Left ventricle myocardium inferior (tissue), 1 donor: ENCODE measurements at places on chromosomes 1 and 21.
A peak's percentile ranks its signal among the peaks of the same experiment; 100 is the strongest.

DNA sequence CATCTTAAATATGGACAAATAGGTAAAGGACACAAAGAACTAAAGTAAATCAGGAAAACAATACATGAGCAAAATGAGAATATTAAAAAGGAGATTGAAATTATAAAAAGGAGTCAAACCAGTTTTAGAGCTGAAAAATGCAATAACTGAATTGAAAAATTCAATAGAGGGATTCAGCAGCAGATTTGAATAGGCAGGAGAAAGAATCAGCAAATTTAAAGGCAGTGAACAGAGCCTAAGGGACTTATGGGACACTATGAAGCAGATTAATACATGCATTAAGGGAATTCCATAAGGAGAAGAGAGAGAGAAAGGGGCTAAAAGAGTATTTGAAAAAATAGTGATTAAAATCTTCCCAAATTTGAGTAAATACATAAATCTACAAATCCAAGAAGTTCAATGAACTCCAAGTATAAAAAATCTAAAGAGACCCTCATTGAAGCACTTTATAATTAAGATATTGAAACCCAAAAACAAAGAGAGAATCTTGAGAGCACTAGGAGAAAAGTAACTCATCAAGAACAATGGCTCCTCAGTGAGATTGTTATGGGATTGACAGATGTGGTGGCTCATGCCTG is 2.9 kb downstream of the CFAP107 start:
- DNase-seq: no peak

DNA sequence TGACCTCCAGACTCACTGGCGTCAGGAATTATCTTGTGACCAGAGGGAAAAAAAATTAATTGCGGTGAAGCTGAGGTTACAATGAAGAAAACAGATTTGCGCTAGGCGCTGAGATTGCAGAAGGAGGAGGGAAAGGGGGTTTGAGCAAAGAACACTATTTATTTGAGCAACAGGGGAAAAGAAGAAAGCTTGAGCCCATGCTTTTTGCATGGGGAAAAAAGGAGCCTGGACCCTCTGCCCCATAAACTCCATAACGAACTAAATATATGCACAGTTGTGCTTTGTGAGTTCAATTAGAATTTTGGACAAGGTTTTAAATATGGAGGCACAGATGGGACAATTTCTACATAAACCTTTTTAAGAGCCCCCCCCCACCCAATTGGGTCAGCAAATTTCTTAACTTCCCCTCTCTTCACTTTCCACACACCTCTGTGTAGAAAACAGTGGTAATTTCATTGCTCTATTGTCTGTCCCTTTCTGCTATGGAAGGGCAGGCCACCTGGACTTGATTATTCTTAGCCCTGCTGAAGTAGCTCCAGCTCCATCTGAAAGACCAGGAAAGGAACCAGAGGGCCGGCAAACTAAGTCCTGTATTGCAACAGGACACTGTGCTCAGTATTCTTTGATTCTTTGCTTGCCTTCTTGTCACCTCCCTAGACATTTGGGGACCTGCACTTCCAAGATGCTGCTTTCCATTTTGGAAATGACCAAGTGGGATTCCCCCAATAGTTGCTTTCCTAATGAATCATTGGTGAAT is 862 bp upstream of the ID3 start:
- DNase-seq: no peak

DNA sequence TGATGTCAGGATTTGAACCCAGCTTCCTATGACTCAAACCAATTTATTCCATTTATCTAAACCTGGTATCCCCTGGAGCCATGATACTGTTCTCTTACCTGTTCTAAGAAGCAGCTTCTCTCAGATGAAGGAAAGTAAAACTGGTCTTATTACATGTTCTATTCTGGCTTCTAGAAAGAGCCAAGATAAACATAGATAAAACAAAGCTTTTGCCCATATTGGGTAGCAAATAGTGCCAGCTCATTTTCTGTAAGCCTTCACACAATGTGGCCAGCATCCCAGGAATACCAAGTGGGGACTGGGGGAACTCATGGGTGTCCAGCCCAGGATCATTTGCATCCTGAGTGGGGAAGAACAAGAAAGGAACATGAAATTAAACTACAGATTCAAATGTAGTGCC is 53.5 kb upstream of the EPHA8 start:
- DNase-seq: no peak

DNA sequence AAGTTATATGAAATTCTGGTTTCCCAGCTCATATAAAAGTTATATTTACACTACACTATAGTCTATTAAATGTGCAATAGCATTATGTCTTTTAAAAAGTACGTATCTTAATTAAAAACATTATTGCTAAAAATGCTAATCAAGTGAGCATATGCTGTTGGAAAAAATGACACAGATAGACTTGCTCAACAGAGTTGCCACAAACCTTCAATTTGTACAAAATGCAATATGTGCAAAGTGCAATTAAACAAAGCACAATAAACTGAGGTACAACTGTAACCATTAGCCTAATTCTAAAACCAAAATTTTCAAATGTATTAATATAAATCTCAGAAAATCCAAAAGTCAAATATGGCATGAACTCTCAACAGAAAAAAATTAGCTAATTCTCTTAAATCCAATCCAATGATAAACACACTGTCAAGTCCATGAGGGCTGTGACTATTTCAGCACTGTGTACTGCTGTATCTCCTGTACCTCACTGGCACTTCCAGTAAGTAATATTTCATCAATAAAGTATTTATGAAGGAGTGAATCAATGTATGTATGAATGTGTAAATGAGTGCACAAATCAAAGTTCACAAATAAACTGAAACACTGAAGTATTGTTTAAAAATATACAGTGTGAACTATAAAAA is 116.3 kb downstream of the AKT3 start:
- DNase-seq: no peak

GRCh38 chr1:147099192-147099591 is 73.1 kb downstream of the PRKAB2 start:
- DNase-seq: no peak

DNA sequence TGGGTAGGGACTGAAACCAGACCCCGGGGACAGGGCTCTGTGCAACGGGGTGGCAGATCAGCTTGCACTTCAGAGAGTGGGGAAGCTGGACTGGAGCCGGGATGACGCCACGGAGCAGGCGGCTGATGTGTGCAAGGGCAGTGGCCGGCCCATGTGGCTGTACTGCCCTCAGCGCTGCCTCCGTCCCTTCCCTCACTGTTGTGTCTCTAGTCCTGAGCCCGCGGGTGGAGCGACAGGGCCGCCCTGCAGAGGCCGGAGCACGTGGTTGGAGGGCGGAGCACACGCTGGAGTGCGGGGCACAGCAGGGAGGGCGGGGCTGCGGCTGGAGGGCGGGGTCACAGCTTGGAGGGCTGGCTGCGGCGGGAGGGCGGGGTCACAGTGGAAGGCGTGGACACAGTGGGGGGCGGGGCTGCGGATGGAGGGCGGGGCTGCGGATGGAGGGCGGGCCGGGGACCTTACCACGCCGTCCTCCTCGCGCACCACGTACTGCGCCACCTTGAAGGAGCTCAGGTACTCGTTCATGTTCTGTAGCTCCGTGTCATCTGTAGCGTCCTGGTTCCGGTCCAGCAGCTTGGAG is 52.4 kb downstream of the CHD5 start:
- peak; percentile 72 for DNase-seq

GRCh38 chr21:17416139-17416538 is 96.7 kb upstream of the CXADR start:
- DNase-seq: no peak

DNA sequence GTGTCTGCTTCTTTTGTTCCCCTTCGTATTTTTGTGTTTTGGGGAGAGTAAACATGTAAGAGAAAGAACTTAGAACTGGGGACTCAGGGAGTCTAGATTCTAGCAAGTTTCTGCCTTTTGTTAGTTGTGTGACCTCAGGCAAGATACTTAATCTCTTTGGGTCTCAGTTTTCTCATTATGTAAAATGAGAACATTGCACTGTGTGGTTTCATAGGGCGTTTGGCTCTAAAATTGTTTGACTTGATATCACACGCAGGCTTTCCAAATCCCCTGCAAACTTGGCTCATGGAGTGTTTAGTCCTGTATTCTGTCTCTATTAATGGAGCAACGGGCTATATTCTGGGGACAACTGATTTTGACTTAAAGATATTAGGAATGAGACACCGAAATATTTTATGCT is 57.7 kb downstream of the NTNG1 start:
- DNase-seq: no peak

DNA sequence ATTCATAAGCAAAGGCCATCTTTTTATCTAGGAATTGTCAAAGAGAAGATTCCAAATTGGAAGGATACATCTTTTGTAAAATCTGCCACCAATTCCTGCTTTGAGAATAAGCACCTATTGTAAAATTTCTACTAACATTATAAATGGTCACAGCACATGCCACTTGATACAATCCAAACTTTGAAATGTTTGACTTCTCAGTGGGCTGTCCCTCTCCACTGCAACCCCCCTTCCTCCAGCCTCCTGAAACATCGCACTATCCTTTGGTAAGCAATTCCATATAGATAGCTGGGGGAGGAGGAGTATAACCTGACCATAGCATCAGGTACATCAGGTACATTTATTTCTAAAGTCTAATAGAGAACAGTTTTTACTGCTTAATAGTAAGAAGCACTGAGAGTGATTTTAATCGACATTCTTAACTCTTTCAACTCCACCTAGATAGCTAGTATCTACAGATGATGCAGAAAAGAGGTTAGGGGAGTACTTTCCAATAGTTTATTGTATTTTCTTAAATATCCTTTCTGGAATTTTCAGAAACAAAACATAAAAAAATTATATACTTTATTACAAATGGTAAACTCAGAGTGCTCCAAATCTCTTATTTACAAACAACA is 2.9 kb downstream of the JUN start:
- no peak for DNase-seq

DNA sequence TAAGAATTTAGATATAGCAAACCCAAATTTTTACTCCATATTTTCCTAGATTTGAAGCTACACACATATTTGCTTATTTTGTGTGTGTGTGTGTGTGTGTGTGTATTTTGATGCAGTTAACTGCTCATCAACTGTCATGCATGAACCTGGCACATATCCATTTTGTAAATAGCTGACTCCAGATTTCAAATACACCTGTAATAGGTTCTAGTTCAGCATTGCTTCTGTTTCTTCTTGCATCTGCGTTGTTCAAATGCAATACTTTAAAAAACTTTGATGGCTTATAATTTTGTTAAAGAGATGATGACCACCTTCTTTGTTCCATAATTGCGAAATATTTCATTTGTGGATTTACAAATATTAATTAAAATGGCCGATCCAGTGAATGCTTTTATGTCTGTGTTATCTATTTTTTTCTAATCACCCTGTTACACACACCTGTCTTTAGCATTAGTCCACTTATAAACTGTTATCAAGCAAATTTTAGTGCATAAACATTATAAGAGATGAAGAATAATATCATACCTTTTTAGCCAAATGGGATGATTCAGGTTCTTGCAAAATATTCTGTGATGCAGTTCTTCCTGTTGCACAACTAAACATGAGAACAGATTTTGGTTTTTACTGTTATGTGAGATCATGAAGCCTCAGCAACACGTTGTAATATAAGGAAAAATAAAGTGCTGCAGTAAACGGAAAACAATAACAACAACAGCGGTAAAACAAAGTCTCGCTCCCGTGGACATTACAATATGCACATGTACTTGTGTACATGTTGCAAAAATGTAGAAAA is 12.7 kb upstream of the S100A11 start:
- no peak for DNase-seq

DNA sequence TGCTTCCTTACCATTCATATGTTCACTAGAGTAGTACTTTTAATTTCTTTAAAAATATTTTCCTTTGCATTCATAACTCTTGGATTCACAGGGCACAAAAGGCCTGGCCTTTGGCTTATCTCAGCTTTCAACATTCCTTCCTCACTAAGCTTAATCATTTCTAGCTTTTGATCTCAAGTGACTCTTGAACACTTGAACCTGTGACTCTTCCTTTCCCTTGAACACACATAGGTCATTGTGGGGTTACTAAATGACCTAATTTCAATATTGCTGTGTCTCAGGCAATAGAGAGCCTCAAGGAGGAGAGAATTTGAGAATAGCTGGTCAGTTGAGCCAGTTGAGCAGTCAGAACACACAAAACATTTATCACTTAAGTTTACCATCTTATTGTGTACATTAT is 49.9 kb downstream of the COL11A1 start:
- no peak for DNase-seq

DNA sequence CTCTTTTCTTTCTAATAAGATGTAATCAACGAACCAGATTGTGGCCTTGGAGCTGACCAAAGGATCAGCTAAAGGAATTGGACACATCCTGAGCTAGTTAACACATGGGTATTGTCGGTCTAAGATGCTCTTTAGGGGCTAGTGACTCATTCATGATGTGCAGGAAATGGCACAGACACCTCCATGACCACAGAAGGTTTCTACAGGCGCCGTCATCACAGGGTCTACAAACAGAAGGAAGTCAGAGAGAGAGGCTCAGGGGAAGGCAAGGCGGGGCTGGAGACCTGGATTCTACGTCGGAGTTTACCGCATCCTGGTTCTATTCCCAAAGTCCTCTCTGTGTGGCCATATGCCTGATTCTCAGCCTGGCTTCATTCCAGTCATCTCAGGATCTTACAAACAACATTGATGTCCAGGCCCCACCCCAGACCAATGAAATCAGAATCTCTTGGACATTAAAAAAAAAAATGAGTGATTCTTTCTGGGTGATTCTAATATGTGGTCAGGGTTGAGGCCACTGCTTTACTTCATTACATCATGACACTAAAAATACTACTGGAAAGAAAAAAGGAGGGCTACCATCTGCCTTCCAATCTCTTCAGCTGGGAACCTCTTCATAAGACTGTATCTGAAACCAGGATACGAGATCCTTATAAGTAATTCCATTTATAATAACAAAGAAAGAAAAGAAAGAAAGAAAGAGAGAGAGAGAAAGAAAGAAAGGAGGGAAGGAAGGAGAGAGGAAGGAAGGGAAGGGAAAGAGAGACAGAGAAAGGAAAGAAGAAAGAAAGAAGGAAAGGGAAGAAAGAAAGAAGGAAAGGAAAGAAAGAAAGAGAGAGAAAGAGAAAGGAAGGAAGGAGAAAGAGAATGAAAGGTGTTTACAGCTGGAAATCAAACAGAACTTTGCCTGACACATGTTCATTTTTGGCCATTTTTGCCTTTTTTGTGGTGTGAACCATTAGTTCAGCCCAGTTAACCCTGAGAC is 11.6 kb upstream of the KCNJ15 start:
- DNase-seq: no peak

- DNase-seq: no peak
Measured at GRCh38 chr1:61202854-61203598, 120.7 kb downstream of the NFIA start.

GRCh38 chr1:207321790-207322645 is 540 bp downstream of the CD55 start:
- DNase-seq: no peak

GRCh38 chr1:28540651-28541050 is 12.2 kb upstream of the TRNAU1AP start:
- no peak for DNase-seq

DNA sequence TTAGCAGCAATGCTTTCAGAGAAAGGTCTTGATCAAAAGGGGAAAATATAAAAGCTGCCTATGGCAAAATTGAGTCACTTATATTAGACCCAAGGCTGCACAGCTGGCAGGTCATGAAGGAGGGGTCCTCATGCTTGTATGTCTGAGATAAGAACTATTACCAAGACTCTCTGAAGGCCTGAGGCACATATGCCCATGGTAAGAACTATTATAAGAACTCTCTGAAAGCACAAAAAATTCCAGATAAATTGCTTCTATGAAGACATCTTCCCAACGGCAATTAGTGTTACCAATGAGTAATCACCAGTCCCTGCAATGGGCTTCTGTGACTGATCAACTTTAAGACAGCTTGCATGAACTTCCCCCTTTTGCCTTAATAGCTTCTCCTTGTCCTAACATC is 42.8 kb upstream of the LRIF1 start:
- no peak for DNase-seq

- no peak for DNase-seq
Measured at GRCh38 chr21:17708522-17709265, 96.0 kb upstream of the BTG3 start.
